ENCODE measurements at places on chromosomes 6 and 20. TPM values are rescaled to one million over a fixed set of nuclear protein-coding genes. Genes with fewer than 3 reads are reported as not detected.

The GRM1 gene
- not detected for total RNA-seq

The LY6G6F gene
- not detected for total RNA-seq

The FOXF2 gene
- 1.8 TPM for total RNA-seq

The UCKL1 gene
- 35.5 TPM for total RNA-seq

The MLN gene
- not detected for total RNA-seq

The TTBK1 gene
- total RNA-seq, result 0.08 TPM

The TSHZ2 gene
- total RNA-seq, result not detected

The UNC93A gene
- not detected for total RNA-seq

The PROKR2 gene
- total RNA-seq, result not detected

The CHRNA4 gene
- not detected for total RNA-seq

DNA sequence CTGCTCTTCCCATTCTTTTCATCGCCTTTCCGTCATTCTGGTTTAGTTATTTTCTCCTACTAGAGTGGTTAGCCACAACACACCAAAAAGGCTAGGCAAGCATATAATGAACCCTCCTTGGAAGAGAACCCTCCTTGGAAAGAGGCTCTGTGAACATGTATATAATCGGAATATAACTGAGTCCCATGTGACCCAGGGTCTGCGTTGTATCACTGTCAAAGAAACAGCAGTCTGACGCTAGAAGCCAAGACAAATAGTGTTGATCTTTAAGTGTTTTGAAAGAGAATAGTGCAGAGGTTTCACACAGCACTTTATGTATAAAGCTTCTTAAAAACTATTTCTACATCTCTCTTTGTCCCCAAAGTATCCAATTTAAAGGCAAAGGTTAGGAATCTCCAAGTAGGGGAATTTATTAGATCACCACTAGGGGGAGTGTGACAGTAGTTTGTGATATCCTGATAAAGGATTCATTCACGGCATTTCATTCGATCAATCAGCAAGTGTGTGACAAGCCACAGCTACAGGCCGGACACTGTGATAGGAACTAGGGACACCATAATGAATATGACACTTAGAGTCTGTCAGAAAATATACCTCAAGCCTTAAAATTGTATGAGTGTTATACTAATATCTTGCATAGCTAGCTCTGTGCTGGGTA lies 395.3 kb downstream of the CD109 start:
- H3K4me1 ChIP-seq, result peaks cover 12% of the 10 kb centered on the region
- H3K36me3 ChIP-seq, result no peaks in the 10 kb centered on the region
- H3K27ac ChIP-seq, result no peak overlapping the region
- no peak overlapping the region for H3K4me3 ChIP-seq
- no peak for DNase-seq
- H3K27me3 ChIP-seq, result peaks cover 6% of the 10 kb centered on the region

GRCh38 chr6:26122005-26122388 lies 34.8 kb downstream of the HFE start:
- H3K27ac ChIP-seq, result peak overlapping the region; percentile 100
- H3K27me3 ChIP-seq, result no peaks in the 10 kb centered on the region
- no peak for DNase-seq
- H3K36me3 ChIP-seq, result peaks cover 3% of the 10 kb centered on the region

DNA sequence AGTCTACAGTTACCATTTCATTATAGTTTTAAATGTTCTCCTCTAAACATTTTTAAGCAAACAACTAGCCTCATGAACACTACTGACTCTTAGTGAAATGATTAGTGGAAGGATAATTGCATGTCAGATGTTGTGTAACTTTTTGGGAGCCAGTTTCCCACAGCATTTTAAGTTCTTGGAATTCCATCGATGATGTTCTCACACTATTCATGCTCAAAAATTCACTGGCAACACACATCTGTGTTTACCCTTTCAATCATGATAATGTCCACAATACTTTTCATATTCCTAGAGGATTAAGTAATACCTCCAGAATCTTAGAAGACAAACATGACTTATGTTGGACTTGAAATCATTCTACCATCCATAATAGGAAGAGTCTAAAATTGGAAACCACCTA lies 678.1 kb upstream of the ID4 start:
- no peak overlapping the region for H3K4me3 ChIP-seq
- no peaks in the 10 kb centered on the region for H3K27me3 ChIP-seq
- H3K36me3 ChIP-seq, result no peaks in the 10 kb centered on the region
- peak overlapping the region; percentile 83 for H3K27ac ChIP-seq
- DNase-seq, result no peak

DNA sequence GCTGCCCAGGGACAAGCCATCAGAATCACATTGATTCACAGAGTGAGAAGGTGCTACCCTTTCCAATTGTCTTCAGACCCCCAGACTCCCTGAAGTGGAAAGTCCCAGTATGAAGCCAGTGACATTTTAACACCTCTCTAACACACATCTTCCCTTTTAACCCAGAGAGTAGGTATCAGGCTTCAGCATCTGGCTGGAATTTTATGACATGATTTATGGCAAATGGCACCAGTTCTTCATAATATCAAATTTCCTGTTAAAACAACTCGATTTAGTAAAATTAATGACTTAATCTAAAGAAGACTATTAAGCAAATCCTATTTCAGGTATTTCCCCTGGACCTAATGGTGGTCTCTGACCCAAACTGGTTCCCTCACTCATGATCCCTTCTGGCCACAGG lies 25.0 kb downstream of the KCNB1 start:
- H3K4me3 ChIP-seq, result no peak overlapping the region
- no peak for DNase-seq
- peaks cover 14% of the 10 kb centered on the region for H3K36me3 ChIP-seq

DNA sequence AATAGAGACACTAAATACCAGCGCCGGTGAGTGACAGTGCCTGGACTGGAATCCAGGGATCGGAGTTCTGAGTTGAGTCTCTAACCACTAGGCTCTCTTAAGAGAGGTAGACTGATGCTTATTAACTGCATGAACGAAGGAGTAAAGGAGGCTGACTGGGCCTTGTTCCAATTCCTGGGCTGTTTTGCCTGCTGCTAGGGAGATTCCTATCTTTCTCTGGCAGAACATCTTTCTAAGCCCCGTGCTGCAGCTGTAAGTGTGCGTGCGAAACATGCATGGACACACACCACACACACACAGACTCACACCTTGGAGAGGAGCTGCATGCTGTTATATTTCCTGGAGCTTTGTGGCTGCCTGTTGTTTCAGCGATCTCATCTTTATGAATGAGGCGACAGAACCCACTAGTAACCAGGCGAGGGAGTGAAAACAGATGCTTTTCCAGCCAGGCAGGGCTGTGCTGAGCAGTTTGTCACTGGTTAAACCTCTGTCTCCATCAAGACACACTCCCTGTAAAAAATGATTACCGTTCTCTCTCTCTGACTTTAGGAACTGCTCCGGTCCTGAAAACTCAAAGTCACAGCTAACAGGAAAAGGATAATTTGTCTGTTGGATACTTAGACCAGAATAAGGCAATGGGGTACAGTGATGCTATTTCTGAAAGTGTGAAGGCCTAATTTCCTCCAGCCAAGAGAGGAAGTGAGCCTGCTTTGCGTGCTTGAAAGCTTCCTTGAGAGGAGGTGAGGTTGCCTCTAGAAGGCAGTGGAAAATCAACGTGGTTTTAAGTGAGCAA lies 157.4 kb upstream of the ZNF217 start:
- H3K4me1 ChIP-seq, result peaks cover 33% of the 10 kb centered on the region
- no peak for DNase-seq
- no peaks in the 10 kb centered on the region for H3K27me3 ChIP-seq

DNA sequence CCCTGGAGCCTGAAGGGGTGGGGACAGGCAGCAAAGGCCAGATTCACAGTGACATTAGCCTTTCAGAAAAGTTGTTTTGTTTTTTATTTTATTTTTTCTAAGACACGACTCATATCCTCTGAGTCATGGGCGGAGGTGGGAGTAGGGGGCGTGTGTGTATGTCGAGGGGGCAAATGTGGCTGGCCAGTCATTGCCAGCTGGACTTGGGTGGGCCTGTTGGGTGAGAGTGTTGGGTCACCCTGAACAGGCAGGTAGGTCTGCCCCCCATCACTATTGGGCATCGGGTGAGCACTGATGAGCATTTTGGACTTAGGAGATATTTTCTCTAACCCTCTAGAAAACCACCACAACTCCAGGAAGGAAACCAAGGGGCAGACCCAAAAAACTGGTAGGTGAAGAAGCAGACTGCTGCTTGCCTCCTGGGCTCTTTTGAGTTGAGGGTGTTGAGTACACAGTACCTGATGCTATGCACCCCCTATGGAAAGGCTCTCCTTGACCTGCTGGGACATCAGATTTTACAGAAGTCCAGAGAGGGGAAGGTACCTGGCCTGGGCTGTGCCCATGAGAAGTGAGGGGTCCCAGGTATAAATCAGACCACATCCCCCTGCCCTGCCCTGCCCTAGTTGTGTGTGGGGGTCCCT lies 5.6 kb downstream of the SMIM29 start:
- H3K36me3 ChIP-seq, result peaks cover 7% of the 10 kb centered on the region
- H3K27ac ChIP-seq, result peak overlapping the region; percentile 87
- DNase-seq, result no peak
- peaks cover 61% of the 10 kb centered on the region for H3K4me1 ChIP-seq
- H3K27me3 ChIP-seq, result no peaks in the 10 kb centered on the region
- H3K4me3 ChIP-seq, result no peak overlapping the region

- peaks cover 2% of the 10 kb centered on the region for H3K27me3 ChIP-seq
- H3K4me1 ChIP-seq, result no peaks in the 10 kb centered on the region
- H3K4me3 ChIP-seq, result no peak overlapping the region
- DNase-seq, result no peak
- no peak overlapping the region for H3K27ac ChIP-seq
These were observed 208.2 kb downstream of the DLL1 start for GRCh38 chr6:170082531-170083187.

DNA sequence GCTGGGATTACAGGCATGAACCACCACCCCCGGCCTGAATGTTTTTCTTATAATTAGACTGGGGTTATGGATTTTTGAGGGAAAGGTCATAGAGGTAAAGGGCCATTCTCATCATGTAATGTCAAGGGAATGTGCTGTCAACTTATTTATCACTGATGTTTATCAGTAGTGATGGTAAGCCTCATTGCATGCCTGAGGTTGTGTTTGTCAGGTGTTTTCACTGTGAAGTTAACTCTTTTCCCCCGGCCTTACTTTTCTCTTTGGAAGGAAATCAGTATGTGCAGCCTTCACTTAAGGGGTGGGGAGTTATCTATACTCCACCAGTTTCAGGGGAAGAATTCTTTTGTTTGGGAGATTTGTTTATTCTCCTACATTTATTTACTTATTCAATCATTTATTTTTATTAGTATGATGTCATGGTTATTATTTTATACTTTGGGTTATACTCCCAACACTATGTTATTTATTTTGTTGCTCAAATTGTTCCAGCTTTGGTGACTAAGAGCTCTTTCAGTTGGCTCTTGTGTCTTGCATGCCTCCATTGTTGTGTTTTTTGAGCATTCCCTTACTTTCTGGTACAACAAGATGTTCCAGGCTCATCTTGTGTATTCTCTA lies 2.8 kb upstream of the SLC17A5 start:
- H3K4me1 ChIP-seq, result peaks cover 22% of the 10 kb centered on the region
- DNase-seq, result no peak
- H3K27ac ChIP-seq, result no peak overlapping the region
- no peak overlapping the region for H3K4me3 ChIP-seq

Measured in osteocyte (in vitro differentiated cells).